H9 (cell line): ENCODE measurements at places on chromosomes 3 and 15. TPM values are rescaled to one million over a fixed set of nuclear protein-coding genes. Genes with fewer than 3 reads are reported as not detected.

Gene PLSCR5
- total RNA-seq, result not detected in 2 replicates

DNA sequence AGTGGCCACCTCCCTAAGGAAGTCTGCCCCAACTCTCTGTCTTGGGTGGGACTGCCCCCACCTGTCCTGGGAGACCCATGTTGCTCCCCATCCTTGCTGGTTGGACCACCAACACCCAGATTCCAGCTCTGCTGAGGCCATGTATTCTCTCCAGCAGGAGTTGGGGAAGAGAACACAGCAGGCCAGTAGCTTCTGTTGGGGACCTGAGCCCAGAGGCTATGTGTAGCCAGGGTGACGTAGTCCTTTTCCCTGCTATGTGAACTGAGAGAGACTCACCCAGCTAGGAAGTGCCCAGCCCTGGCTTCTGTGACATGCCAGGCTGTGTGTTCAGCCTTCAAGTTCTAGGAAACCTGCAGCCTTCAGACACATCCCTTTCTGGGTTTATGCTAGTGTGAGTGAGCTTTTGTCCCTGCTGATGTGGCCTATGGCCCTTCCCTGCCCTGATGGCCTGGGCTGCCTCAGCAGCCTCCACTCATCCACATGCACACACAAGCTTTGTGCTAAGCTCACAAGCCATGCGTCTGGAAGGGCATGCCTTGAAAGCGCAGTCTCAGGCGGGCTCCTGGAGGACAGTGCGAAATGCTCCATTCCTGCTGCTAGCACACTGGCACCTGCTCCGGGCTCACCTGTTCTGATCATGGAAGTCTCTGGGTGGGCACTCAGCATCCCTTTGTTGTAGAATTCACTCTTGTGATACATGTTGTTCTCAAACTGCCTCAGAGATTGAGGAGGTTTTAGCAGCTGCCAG lies 42.6 kb downstream of the KY start:
- DNase-seq, result no peak

Gene SAMD7
- not detected in 2 replicates for total RNA-seq

- no peak for DNase-seq
Observed at GRCh38 chr3:74661672-74662071, 47.2 kb upstream of the CNTN3 start.

DNA sequence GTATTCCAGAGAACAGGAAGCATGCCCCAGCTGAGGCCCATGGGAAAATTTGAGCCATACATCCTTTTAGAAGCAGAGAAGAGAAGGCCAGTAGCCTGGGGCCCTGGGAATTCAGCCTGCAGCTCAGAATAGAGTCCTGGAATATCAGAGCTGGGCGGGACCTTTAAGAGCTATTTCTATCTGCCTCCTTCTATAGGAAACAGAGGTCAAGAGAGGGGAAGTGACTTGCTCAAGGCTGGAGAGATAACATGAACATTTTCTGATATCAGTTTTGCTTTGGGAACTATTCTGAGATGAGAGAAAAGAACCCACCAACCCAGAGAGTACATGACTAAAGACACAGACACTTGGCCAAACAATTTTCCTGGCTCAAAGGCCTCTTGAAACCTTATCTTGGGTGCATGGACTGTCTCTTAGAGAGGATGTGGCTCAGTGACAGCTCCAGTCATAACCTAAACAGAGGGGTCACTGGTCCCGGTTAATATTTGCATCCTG lies 26.0 kb downstream of the MASP1 start:
- no peak for DNase-seq

Gene LXN
- total RNA-seq, result 6.7 and 7.7 TPM in 2 replicates

GRCh38 chr3:46464326-46465195 lies at the start of gene LTF:
Gene LTF (minus strand): TSS chr3:46464905. CDS start chr3:46464867, 38 bp downstream.
- DNase-seq, result peak; percentile 49

GRCh38 chr3:85050821-85051220 lies 92.0 kb downstream of the CADM2 start:
- DNase-seq, result no peak

Gene AGTR1
- total RNA-seq, result not detected in 2 replicates

GRCh38 chr3:197539651-197540051 lies 16.1 kb downstream of the BDH1 start:
- DNase-seq, result no peak

Gene SHF
- total RNA-seq, result 21.7 and 22.3 TPM in 2 replicates

Gene ALPK3
- total RNA-seq, result 17.7 and 18.0 TPM in 2 replicates

- no peak for DNase-seq
Observed at GRCh38 chr15:101035611-101036010, 116.5 kb downstream of the LRRK1 start.

Gene SMCO1
- total RNA-seq, result not detected in 2 replicates

Gene SENP2
- total RNA-seq, result 89.4 and 90.1 TPM in 2 replicates
